ENCODE measurements at places on chromosomes 6 and 20.

DNA sequence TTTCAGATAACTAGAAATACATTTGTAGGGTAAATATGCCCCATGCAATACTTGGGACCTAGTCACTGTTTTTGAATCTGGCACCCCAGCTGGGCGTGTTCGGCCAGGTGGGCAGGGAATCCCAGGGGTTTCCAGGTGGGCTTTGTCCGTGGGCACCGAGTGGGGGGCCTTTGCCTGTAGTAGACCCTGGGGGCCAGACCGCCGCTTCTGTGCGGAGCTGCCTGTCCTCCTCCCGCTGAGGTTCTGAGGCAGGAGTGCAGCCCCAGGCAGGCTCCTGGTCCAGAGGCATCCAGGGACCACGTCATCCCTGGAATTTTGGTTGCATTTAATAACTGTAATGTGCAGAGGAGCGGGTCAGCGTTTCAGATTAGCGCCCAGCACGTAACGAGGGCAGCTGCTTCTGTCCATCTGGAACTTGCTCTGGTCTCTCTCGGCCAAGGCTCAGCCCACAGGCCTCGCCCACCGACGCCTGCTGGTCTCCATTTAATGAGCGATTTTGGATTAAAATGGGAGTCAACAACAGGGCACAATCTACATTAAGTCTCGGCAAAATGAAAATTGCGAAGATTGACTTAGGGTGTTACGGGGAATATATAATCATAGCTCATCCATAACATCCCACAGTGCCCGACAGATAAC lies 12.8 kb downstream of the BHLHE23 start:
- DNase-seq: no peak

- DNase-seq: no peak
Measured at GRCh38 chr20:8449123-8449522, 317.1 kb downstream of the PLCB1 start.

GRCh38 chr6:82597201-82597600 lies 233.6 kb downstream of the TPBG start:
- no peak for DNase-seq

GRCh38 chr6:12126051-12126450 lies 113.9 kb downstream of the HIVEP1 start:
- DNase-seq: no peak

- DNase-seq: no peak
Measured at GRCh38 chr6:82144852-82145340, 102.6 kb downstream of the IBTK start.

GRCh38 chr20:10954137-10954840 lies 280.5 kb upstream of the JAG1 start:
- no peak for DNase-seq

DNA sequence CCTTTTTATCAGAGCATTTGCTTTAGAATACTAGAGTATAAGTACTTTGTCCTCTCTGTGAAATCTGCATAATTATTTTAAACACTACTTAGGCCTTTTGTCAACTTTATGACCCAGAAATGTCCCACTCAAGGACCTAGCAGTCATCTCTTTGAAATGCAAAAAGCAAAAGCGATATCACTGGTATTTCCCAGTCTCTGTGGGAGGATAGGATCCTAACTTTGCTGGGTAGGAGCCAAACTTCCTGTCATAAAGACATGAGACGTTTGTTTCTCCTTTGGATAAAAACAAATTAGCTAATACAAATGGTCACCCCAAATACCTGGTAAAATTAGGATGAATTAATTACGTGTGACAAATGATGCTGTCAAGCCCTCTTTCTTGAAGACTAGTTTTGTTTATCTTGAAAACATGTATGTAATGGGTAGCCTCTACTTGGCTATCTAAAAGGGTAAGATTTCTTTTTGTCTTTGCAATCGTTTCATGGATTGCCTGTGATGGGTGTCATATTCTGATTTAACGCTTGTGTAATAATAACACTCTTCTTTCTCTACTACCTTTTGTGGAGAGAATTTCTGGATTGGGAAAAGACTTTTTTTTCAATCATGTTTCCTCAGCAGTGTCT lies 36.2 kb downstream of the DCDC2 start:
- no peak for DNase-seq

- no peak for DNase-seq
Measured at GRCh38 chr6:8432614-8433013, 2.7 kb downstream of the SLC35B3 start.

DNA sequence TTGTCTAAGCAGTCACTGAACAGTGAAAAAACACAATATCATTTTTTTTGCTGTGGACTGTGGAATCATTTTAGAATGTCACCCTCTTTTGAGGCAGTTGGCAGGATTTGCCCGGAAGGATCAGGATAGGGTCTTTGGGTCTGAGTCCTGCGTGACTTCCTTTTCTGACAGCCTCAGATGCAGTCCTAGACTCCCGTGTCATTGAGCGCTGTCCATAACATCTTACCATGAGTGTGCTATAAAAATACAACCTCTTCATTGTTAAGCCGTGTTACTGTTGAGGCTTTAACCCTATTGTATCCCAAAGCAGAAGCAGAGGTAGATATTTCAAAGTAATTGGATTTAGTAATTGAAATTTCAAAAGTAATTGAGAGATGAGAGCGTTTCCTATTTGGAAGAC lies 30.6 kb downstream of the ARID1B start:
- DNase-seq: no peak

GRCh38 chr6:168985705-168986104 lies 267.9 kb downstream of the THBS2 start:
- DNase-seq: no peak
